ENCODE measurements at places on chromosomes 12 and 14.

DNA sequence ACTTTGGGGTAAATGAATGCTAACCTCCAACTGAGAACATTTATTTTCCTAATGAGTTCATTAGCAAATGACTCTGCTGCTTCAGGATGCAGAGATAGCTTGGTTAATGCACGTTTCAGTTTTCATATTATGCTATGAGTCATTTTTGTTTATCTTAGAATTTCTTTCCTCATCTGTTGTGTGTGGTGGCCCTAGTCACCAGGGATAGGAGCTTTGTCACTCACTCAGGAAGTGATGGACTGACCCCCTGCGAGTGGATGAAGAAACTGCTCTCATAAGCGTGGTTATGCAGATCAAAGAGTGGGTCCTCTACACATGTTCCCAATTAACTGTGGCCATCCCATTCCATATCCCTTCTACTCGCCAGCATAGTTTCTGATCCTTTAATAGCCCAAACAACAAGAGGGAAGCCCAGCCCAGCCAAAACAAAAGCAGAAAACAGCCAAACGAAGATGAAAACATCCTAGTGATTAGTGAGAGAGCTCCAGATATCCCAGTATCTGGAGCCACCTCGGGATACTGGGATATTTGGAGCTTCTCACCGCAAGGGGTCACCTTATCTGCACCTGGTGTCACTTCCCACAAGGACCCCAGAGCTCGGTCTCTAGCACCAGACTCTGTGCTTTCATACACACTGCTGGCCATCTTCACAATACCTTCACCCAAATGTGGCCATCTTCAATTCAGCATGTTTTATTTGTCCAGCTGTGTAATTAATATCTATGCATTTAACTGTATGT, 8.6 kb downstream of the TC2N start:
- no peak for DNase-seq

GRCh38 chr14:89164168-89165073, 252.6 kb downstream of the FOXN3 start:
- DNase-seq: no peak

- no peak for DNase-seq
Measured at GRCh38 chr12:98438656-98439230, 76.6 kb upstream of the TMPO start.

DNA sequence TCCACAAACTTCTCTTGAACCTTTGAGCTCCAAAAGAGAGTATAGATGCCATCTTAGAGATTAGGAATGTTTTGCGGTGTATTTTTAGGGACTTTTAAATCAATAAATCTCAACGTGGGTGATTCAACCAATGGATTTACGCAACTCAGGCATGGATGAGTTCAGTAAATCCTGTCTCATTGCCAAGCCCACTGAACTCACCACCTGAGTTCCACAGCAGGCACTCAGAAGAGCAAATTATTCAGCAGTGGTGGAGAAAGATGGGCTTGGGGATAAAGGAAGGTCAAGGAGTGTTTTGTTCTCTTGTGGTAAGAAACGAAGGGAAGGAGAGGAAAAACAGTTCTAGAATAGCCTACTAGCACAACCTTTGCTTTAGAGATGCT, 68.7 kb upstream of the HMGA2 start:
- no peak for DNase-seq

GRCh38 chr12:129670256-129670920, 233.4 kb downstream of the TMEM132D start:
- DNase-seq: no peak

DNA sequence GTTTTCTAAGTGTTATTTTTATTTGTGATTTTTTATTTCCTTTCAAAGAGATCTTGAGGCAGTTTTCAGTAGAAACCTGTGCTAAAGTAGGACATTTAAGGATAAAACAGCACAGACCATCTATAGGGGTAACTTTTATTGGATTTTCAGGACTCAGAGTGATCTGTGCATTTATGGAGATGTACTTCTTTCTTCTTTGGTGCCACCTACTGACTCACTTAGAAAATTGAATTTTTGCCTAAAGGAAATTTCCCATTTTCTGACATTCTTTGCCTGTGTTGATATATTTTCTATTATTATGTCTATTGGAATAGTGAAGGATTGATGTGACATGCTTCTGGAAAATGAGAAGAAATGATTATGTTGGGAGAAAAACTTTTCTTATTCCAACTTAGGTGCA, 113.0 kb downstream of the UNC79 start:
- DNase-seq: no peak

DNA sequence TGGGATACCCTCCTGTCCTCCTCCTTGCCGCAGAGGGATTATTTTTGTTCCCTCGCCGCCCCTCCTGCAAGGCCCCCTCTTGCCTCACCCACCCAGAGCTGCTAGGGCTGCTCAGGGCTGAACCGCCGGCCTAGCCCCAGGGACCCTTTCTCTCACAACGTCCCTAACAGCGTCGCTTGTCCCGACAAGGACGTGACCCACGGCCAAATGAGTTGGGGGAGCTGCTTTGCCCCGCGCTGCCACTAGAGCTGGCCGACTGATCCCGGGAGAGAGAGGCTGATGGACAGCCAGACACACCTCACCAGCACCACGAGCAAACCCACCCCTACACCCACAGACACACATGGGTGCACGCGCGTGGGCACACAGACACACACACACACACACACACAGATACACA, 154.6 kb upstream of the ALG10B start:
- DNase-seq: no peak

DNA sequence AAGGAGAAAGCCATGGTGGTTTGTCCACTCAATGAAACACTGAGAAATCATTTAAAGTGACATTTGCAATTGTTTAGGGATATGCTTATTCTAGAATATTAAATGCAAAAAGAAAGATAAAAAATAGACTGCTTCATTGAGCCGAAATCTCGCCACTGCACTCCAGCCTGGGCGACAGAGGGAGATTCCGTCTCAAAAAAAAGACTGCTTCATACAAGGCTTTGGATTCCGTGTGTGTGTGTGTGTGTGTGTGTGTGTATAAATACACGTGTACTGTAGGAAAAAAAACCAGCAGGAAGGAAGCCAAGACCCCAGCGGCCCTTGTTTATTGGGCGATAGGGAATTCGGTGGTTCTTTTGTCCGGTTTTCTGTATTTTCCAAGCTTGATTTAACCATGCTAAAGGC, 3.2 kb upstream of the ZNF839 start:
- no peak for DNase-seq

- DNase-seq: no peak
Measured at GRCh38 chr14:91920526-91920925, 27.0 kb downstream of the FBLN5 start.

DNA sequence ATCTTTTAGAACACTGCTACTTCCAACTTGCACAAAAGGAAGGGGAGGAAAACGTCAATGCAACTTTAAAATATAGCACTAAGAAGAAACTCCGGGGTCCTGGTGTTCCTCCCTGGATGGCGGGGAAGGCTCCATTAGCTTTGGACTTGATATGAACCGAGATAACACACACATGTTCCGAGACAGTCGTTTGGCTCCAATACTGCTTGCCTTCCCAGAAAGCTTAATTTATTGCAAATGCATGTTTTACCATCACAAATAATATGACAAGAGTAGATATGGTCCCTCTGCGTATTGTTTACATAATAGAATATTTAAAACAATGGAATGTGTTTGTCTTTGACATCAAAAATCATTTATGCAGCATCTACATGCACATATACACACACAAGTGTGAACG, 87.6 kb upstream of the CLMN start:
- DNase-seq: no peak

GRCh38 chr14:77158882-77159255, 17.3 kb upstream of the ZDHHC22 start:
- no peak for DNase-seq

DNA sequence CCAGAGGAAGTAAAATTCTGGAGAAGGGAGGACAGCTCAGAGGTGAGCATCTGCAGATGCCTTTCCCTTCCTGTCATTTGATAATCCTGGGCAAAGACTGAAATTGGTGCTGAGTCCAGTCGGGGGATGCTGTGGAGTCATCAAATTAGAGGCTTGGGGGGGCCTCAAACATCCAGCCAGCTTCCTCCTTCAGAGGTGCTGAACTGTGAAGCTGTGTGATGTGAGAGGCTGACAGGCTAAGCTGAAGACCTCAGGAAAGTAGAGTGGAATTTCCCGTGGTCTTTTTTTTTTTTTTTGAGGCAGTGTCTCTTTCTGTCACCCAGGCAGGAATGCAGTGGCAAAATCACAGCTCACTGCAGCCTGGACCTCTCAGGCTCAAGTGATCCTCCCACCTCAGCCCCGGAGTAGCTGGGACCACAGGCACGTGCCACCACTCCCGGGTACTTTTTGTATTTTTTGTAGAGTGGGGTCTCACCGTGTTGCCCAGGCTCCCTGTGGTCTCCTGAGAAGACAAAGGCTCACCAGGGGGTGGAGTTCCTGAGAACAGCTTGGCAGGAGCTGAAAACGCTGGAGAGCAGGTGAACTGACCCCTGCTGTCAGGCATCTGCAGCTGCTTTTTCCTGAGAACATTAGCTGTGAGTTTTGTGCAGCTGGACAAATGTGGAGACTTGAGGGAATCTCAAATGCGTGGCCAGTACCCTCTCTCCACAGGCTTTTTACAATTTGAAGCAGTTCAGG, 6.1 kb upstream of the TCL1B start:
- DNase-seq: no peak

DNA sequence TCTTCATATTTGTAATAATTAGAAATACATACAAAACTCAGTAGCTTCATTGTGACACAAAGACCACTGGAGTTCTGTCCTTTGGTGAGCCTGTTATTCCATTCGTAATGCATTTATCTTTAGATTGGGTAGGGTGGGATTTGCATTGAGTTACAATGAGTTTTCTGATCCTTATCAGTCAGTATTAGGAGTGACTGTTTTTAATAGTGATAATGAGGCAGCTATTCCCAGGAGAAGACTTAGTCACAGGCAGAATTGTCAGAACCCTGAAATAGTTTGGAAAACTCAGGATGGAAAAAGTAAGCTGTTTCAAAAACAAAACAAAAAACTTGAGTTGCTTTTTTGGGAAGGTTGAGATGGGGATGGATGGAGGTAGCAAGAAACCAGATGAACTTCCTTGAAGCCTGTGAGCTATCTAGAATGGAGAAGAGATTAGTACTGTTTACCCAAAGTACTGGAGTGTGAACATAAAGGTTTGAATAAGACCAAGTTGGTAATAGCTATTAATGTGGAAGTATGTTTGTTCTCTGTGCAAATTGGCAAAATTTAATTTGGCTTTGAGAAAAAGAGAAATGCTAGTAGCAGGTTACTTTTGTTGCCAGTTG, 38.6 kb downstream of the FBXO34 start:
- DNase-seq: no peak

GRCh38 chr14:76782885-76783566, 21.8 kb downstream of the VASH1 start:
- no peak for DNase-seq

DNA sequence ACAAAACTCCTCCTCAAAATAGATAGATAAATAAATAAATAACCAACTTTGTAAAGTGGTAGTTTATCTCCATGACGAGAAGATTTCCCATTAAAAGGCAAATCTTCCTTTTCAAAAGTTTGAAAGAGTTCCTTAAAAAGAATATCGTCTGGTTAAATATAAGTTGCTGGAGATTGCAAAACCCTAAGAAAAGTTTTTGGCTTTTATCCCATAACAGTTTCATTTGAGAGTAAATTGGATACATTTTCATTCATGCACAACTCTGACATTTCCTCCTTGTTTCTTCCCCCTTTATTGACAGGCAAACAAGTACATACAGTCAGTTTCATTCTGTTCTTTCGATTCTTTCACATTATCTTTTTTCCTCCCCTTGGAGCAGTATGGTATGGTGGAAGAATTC, 45.4 kb upstream of the BTG1 start:
- no peak for DNase-seq

DNA sequence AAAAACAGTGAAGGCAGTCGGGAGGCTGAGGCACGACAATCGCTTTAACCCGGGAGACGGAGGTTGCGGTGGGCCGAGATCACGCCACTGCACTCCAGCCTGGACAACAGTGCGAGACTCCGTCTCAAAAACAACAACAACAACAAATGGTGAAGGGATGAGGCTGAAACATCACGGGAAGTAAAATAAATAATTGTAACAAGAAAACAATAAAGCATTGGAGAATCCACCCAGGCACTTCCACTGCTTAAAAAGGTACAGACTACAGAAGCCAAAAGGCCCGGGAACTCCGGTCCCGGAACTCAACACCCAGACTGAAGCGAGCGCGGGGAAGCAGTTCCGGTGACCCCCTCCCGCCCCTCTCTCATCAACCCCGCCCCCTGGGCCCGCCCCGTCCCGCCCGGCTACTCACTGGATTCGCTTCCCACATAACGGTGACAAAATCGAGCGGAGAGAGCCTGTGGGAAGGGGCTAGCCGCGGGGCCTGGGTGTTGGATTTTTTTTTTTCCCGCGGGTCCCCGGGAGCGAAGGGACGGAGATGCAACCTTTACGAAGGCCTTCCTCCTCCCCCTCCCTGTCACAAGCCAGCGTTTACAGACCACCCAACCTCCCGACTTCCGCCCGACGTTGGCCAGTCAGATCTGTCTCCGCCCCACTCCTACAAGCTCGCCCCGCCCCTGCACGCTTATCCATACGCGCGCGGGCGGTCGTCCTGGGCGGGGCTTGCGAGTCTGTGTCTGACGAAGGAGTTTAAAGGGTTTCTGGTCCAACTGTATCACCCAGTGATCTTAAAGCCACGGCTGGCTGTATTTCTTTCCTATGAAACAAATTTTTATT, at the start of gene PARP11:
PARP11 (minus strand) TSS at position 600 of the 837 bp plus-strand sequence; CDS start at position 430, 170 bp downstream.
- DNase-seq: peak; percentile 98

- no peak for DNase-seq
Measured at GRCh38 chr12:5073853-5074252, 30.2 kb downstream of the KCNA5 start.

DNA sequence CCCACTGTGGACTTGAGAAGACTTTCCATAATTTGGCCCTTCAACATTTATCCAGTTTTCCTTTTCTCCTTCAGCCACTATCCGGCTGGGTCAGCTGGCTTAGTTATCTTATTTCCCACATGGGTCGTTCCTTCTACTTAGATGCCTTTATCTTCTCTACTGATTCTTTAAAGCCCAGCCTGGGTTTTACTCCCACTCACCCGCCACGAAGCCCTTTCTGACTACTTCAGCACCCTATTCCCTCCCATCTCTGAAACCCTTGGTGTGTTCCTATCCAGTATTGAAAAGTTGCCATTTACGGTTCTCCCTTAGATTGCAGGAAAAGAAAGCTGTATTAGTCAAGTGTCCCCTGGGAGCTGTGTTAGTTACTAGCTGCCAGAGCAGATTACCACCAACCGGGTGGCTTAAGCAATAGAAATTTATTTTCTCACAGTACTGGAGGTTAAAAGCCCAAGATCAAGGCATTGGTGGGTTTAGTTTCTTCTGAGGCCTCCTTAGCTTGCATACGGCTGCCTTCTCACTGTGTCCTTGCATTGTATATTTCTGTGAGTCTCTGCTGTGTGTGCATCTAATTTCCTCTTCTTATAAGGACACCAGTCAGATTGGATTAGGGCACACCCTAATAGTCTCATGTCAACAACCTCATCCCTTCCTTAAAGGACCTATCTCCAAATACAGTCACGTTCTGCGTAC, 105.5 kb downstream of the GPATCH2L start:
- DNase-seq: no peak

GRCh38 chr14:90400904-90401561, 4.2 kb downstream of the CALM1 start:
- DNase-seq: no peak

Data from glutamatergic neuron (in vitro differentiated cells).